ENCODE measurements at places on chromosomes 2 and 18. TPM values are rescaled to one million over a fixed set of nuclear protein-coding genes. Genes with fewer than 3 reads are reported as not detected.

Gene FAM124B
- total RNA-seq = 10.5 TPM

Gene HMSD
- not detected for total RNA-seq

Gene C1QL2
- not detected for total RNA-seq

Gene GALNT13
- total RNA-seq = 2.1 TPM

Gene OSBPL6
- 1.5 TPM for total RNA-seq

Gene GDF7
- 0.19 TPM for total RNA-seq

Gene SLC11A1
- 60.8 TPM for total RNA-seq

Gene COBLL1
- total RNA-seq = 38.4 TPM

Gene ALK
- total RNA-seq = 2.3 TPM

Gene PLB1
- total RNA-seq = 1.5 TPM

Gene ZNF804A
- 0.22 TPM for total RNA-seq

Gene POTEE
- total RNA-seq = not detected

Gene SLC23A3
- total RNA-seq = 0.68 TPM

Gene ILKAP
- total RNA-seq = 27.2 TPM

Gene MYO3B
- total RNA-seq = 0.17 TPM

Gene IL1A
- total RNA-seq = not detected

Gene IL18RAP
- total RNA-seq = 4.3 TPM

Gene APOB
- total RNA-seq = 38.6 TPM

Gene KCNG2
- total RNA-seq = not detected

Gene CREG2
- not detected for total RNA-seq

Gene GAL3ST2
- not detected for total RNA-seq

Gene RNU2-63P
- total RNA-seq = not detected

Gene LDLRAD4
- total RNA-seq = 16.4 TPM

Gene SUPT7L
- total RNA-seq = 24.3 TPM

Gene CD207
- not detected for total RNA-seq

Gene HRH4
- 0.44 TPM for total RNA-seq

Gene ACVR1C
- 120 TPM for total RNA-seq

Gene MC5R
- total RNA-seq = not detected

Gene DUSP2
- 6.8 TPM for total RNA-seq

Gene CIB4
- not detected for total RNA-seq

Gene HOXD11
- not detected for total RNA-seq

Gene DNAJC5G
- total RNA-seq = not detected

Gene METAP1D
- total RNA-seq = 7.7 TPM

Gene SLC19A3
- 253 TPM for total RNA-seq

Gene COX7A2L
- 125 TPM for total RNA-seq

Gene PTPN4
- total RNA-seq = 23.3 TPM

Gene ATIC
- total RNA-seq = 33.5 TPM

Gene ZNF385B
- 0.51 TPM for total RNA-seq

Gene PDCD1
- 0.57 TPM for total RNA-seq

Gene FBXO48
- total RNA-seq = 2.0 TPM

Gene GRHL1
- total RNA-seq = 0.88 TPM

Gene UGT1A5
- not detected for total RNA-seq

Gene BMPR2
- total RNA-seq = 67.8 TPM

Gene IL1F10
- total RNA-seq = not detected

Gene ZNF516
- 22.3 TPM for total RNA-seq

Gene SERPINB13
- not detected for total RNA-seq

Gene NTSR2
- not detected for total RNA-seq

Gene RGPD3
- 0.85 TPM for total RNA-seq

Gene CHST9
- not detected for total RNA-seq

Gene FIGN
- 9.5 TPM for total RNA-seq

Gene NYAP2
- total RNA-seq = not detected
